ENCODE measurements at places on chromosomes 6 and 20.

DNA sequence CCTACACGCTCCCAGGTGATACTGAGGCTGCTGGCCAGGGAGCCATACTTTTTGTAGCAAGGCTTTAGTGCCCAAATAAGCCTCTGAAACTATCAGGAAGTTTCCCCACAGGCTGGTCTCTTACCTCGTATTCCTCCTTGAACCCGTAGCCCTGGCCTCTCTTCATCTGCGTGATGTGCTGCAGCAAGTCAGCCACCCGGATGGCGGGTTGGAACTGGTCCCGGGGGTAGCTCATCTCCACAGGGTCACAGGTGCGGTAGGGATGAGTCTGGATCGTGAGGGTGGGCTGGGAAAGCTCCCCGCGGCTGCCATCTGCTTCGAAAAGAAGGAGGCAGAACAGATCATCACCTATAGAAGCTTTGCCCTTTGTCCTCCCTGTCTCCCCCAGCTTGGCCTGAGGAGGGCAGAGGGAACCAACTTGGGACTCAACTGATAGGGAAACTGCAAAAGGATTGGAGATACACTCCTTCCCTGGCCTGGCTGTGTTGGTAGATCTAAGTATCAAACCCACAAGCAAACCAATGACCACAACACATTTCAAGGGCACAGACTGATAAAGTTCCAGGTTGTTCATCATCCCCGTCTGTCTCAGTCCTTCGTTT, 543.2 kb upstream of the CHD6 start:
- DNase-seq = no peak

GRCh38 chr20:63661108-63661507, 3.0 kb downstream of the RTEL1 start:
- no peak for DNase-seq

- no peak for DNase-seq
These were observed 73.9 kb downstream of the PKIB start for GRCh38 chr6:122683989-122684651.

- no peak for DNase-seq
These were observed 108.2 kb downstream of the KIF6 start for GRCh38 chr6:39617026-39617425.

DNA sequence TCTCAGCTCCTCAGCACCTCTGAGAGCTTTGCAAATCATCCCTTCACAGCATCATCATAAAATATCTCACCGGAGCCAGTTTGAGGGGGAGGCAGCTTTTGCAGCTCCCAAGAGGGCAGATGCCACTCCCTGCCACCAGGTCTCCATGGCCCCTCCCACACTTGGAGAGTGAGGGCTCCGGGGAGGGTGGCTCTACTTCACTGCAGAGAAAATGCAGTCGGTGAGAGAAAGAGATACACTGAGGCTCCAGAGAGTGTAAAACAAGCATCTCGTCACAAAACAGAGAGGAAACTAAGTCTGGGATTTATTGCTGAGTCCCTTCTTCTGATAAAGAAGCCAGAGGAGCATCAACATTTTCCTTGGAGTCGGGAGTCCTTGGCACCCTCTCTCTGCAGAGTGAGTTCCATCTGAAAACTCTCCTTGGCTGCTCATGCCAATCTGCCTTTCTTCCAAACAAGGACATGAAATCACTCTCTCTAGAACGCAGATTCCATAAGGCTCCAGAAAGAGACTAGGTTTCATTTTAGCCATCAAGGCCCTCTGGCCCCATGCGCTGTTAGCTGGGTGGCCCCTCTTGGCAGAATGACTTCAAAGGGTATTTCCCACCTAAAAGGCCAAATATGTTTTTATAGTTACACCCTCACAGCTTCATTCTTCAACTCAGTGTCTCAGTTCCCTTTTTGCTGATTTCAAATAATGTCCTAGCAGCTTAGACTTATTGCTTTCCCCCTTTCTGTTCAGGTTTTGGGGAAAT, 70.6 kb upstream of the F13A1 start:
- no peak for DNase-seq

DNA sequence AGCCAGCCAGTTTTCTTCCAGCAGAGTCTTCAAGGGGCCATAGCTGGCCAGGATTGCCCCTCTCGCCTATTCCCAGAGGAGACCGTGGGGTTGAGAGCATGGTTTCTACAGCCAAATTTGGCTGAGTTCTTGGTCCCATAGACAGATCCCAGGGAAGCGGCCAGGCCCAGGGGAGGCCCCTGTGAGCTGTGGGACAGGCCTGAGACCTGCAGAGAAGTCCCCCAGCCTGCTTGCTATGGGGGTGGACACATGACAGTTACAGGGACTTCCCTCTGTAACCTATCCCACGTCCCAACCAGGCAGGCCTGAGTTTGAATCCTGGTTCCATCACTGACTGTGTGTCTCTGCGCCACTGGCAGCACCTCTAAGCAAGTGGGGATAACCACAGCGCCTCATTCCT, 2.6 kb downstream of the TCF15 start:
- DNase-seq = no peak

- DNase-seq = no peak
These were observed 75.8 kb upstream of the LY86 start for GRCh38 chr6:6512711-6513110.

DNA sequence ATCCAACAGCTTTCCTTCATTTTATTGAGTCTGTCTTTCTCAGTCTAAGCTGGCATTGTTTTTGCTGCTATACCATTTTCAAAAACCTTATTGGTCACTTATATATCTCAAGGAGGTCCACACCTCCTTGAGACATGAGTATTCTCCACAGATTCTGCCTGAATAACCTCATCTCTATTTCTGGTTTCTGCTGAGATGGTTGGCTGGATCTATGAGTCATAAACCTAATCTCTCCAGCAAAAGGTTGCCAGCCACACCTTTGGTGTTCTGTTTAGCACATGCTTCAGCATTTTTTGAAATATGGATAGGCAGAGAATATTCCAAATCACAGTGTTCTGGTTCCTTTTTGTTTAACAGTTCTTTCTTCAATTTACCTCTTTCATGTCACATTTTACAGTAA, 40.8 kb upstream of the TMEM244 start:
- DNase-seq = no peak

GRCh38 chr20:47970282-47970903, 185.1 kb upstream of the SULF2 start:
- no peak for DNase-seq

DNA sequence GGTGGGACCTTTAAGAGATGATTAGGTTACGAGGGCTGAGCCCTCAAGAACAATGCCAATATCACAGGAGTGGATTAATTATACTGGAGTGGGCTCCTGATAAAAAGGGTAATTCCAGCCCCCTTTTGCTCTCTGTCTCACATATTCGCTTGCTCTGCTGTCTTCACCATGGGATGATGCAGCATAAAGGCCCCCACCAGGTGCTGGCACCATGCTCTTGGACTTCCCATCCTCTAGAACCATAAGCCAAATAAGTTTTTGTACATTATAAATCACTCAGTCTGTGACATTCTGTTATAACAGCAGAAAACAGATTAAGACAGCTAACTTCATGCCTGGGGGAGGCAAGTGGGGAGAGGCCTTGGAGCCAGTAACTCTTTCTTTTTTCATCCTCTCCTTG, 9.8 kb upstream of the SNRPB start:
- no peak for DNase-seq

DNA sequence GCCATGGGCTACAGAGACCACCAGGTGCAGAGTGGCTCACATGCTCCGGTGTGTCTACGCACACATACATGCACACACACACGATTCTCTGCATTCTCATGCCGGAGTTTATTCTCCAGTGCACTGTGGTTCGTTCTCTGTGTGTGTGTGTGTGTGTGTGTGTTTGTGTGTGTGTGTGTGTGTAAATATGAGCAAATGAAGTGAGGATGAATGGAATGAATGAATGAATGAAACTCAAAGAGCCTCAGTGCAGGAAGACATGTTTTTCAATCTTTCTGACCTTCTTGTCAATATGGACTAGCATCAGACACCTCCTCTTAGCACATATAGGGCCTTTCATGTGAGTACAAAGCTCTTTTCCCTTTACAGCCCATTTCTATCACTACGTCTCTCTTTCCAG, 1.6 kb downstream of the TMEM74B start:
- no peak for DNase-seq

- no peak for DNase-seq
These were observed 51.0 kb upstream of the ZFP64 start for GRCh38 chr20:52242237-52243230.

DNA sequence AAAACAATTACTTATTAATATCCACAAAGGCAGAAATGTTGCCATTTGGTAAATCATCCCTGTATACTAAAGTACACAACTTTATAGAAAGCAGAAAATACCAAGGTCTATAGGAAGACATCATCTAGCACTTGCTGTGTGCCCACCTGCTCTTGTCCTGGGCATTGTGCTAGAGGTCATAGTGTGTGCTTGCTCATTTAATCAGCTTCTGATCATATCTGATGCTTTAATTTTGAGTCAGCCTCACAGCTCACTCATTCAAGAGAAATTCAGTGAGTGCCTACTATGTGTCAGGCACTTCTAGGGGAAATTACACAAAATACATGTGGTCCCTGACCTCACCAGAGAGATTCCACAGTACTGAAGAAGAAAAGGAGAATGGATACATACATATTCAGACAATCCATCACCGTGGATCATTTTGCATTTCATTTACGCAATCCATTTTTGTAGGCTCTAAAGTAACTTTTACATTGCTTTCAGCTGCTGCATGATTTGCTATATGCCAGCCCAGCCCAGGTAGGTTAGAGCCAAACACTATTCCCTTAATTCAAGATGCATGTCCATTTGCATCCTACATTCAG, 167.9 kb upstream of the MCHR2 start:
- DNase-seq = no peak

- no peak for DNase-seq
These were observed 134.0 kb downstream of the GJA10 start for GRCh38 chr6:90028066-90028778.

DNA sequence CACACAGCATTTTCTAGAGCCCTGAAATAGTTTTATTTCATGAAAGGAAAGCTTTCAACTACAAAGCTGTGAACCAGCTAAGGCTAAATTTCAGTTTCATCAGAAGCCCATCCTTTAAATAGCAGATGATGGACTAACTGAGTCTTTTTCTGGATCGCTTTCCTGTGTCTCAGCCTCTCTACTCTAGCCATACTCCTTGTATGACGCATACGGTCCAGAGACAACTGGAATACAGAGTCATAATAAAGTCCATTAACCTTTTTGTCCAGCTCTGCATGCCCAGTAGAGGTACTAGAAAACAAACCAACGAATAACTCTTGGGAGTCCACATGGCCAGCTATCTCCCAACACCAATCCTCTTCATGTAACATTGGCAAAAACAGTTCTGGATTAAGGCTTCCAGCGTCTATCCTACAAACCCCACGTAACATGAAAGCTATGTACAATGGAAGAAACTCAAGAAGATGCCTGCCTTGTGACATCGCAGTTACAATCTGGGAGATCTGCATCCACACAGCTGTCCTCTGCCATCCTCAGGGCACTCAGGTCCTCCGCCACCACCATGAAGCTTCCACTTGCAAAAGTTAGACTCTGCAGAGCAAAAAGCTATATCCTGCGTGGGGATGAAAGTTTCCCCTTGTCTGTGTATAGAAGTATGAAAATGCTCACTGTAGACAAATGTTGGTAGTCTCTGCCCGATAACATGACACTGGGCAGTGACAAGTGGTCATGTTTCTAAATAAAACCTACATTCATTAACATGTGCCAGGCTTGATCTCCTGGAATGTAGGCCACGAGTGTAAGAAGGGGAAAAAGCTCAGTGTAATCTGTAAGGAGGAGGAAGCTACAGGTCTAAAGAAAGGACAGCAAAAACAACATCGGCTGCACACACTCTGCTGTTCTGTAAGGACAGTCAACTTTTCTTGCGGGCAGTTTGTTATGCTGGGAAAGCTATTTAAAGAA, 360.4 kb downstream of the ESR1 start:
- no peak for DNase-seq

GRCh38 chr6:10404799-10405512, 9.9 kb downstream of the TFAP2A start:
- DNase-seq = no peak

DNA sequence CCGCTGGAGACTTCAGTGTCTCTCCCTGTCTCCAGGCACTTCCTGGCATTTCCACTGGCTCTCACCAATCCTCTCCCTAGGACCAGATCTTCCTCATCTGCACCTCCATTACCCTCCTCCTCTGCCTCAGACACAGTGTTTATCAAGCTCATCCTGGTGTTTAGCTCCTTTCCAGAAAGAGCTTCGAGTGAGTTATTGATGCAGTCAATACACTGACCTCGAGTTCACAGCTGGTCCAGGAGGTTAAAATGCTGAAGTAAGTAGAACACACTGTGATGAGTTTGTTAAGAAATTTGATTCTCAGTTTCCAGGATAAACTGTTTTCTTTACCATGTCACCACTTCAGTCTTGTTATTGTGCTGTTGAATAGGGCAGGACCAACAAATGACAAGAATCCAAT, 42.1 kb upstream of the ARMC2 start:
- DNase-seq = no peak

DNA sequence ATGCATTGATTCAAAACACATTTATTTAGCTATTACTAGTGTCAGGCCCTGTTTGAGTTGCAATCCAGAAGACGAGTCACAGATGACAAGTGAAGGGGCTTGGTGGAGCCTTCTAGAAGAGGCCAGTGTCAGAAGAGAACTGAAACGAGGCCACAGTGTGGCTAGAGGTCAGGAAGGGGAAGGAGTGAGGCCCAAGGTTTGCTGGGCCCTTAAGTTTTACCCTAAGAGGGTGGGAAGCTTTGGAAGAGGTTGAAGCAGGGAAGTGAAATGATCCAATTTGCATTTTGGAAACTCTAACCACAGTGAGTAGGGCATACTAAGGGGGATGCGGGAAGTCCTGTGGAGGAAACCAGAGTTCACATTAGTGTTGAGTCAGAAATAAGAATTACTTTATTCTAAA, 25.0 kb downstream of the TTK start:
- DNase-seq = no peak

GRCh38 chr6:145899915-145900569, 64.1 kb downstream of the SHPRH start:
- no peak for DNase-seq

GRCh38 chr6:4521070-4521469, 255.1 kb upstream of the CDYL start:
- DNase-seq = no peak

- DNase-seq = no peak
These were observed 171.7 kb upstream of the LAMP5 start for GRCh38 chr20:9342651-9343050.

- no peak for DNase-seq
These were observed 138.2 kb upstream of the DTNBP1 start for GRCh38 chr6:15800841-15801617.

GRCh38 chr6:63882208-63882607, 246.6 kb downstream of the PHF3 start:
- DNase-seq = no peak

DNA sequence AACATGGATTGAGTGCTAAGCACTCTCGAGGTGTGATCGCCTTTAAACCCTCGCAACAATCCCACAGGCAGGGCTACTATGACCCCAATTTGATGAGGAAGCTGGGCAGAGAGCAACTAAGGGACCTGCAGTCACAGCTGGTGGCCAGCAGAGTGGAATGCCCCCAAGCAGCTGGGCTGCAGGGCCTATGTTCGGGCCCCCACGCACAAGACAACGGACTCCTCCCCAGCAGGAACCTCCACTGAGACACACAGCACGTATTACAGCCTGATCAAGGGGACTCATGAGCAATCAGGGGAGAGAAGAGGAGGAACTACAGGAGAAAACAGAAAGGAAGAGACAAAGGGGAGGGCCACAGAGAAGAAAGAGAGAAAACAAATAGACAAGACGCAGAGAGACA, 21.7 kb downstream of the CST7 start:
- no peak for DNase-seq
